Memory B cell (primary cell): ENCODE measurements at places on chromosomes 4 and X.

- no peak overlapping the region for H3K4me3 ChIP-seq
- H3K36me3 ChIP-seq, result no peaks in the 10 kb centered on the region
- H3K27me3 ChIP-seq, result peaks cover 10% of the 10 kb centered on the region
- no peak overlapping the region for H3K27ac ChIP-seq
- peaks cover 2% of the 10 kb centered on the region for H3K4me1 ChIP-seq
- no peak for DNase-seq
These were observed 110.2 kb upstream of the MYOZ2 start for GRCh38 chr4:119025420-119025819.

- no peak for DNase-seq
- no peaks in the 10 kb centered on the region for H3K36me3 ChIP-seq
- no peaks in the 10 kb centered on the region for H3K4me1 ChIP-seq
- no peaks in the 10 kb centered on the region for H3K27me3 ChIP-seq
These were observed 170.5 kb downstream of the CDS1 start for GRCh38 chr4:84753321-84753972.

GRCh38 chr4:101348995-101349800 lies 1.9 kb upstream of the PPP3CA start:
- no peaks in the 10 kb centered on the region for H3K27me3 ChIP-seq
- no peak for DNase-seq

GRCh38 chr4:37219990-37220389 lies 24.6 kb upstream of the NWD2 start:
- no peaks in the 10 kb centered on the region for H3K4me1 ChIP-seq
- H3K4me3 ChIP-seq, result no peak overlapping the region
- DNase-seq, result no peak
- H3K27ac ChIP-seq, result no peak overlapping the region
- no peaks in the 10 kb centered on the region for H3K27me3 ChIP-seq
- no peaks in the 10 kb centered on the region for H3K36me3 ChIP-seq

DNA sequence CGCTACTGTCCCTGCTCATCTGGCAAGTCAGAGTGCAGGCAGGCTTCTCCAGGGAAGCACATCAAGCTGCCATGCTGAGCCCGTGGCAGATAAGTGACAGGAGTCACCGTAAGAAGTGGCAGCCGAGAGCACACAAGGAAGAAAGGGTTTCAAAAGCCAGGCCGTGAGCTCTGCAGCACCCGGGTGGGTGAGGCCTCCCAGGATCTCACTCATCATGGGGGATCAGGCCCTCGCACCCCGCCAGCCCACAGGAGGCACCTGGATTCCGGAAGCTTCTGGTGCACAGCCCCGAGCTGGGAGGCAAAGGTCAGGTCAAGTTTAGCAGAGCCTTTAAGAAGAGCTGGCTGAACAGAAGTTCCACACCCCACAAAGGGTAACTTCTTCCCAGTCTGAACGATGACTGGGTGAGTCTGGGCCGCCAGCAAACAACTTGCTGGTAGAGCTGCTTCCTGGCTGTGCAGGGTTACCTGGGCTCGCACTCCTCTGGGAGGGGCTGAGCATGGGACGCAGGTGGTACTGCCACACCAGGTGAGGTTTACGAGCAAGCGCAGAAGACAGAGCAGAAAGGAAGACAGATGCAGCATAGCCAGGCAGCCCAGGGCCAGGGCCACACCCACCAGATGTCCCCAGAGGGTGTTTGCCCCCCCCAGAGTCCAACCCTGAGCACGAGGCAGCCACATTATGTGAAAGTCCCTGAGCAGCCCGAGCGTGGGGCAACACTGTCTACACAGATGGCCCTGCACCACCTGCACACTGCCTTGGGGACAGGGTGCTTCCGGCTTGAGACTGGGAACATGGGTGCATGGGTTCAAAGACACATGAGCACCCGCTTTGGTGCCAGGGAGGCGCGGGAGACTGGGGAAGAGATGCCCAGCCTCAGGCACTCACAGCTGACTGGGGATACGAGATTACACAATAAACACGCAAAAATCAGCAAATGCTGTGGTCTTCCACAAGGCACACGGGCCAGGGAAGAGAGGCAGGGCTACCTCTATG lies 7.7 kb downstream of the CCNQ start:
- DNase-seq, result peak; percentile 47
- peak overlapping the region; percentile 43 for H3K4me3 ChIP-seq
- peaks cover 19% of the 10 kb centered on the region for H3K4me1 ChIP-seq
- no peaks in the 10 kb centered on the region for H3K27me3 ChIP-seq

DNA sequence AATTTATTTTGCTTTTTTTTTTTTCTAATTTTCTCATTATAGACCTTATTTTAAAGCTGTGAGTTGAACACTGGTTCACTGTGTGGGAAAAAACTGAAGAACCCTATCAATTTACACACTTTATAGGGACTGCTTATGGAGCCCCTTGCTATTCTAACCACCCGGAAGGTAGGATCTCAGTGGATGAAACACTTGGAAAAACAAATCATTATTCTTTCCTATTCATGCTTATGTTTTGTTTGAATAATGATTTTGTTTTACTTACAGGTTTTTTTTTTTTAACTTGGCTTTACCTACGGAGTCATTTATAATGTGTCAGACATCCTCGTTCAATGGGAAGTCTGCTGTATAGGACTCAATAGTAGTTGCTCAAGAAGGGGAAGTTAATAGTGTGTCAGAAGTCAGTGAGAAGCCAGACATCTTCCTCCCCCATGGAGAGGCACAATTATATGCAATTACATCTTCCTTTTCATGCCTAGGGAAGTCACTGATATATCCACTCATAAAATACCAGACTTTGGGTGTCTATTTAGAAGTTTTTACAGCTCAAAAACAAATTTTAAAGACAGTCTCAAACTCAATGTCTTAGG lies 113.2 kb downstream of the ARSF start:
- no peaks in the 10 kb centered on the region for H3K4me1 ChIP-seq
- no peaks in the 10 kb centered on the region for H3K36me3 ChIP-seq
- DNase-seq, result no peak
- peaks cover 2% of the 10 kb centered on the region for H3K27me3 ChIP-seq

- H3K36me3 ChIP-seq, result no peaks in the 10 kb centered on the region
- no peak overlapping the region for H3K4me3 ChIP-seq
- H3K4me1 ChIP-seq, result no peaks in the 10 kb centered on the region
These were observed 64.1 kb upstream of the SCOC start for GRCh38 chr4:140309124-140309870.

DNA sequence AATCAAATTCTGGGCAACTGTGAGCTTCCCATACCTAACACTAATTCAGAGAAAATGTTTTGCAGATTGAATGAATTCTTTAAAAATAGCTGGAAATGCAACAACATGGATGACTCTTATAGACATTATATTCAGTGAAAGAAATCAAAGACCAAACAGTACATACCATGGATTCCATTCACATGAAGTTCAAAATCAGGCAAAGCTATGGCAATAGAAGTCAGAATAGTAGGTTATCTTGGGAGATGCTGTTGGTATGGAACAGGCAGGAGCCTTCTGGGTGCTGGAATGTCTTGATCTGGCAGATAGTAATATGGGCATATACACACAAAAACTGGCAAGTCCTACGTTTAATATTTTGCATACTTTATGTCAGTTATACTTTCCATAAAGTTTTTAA lies 25.5 kb upstream of the CBLL2 start:
- H3K27ac ChIP-seq, result no peak overlapping the region
- H3K4me3 ChIP-seq, result no peak overlapping the region
- no peak for DNase-seq
- H3K36me3 ChIP-seq, result no peaks in the 10 kb centered on the region
- no peaks in the 10 kb centered on the region for H3K27me3 ChIP-seq

DNA sequence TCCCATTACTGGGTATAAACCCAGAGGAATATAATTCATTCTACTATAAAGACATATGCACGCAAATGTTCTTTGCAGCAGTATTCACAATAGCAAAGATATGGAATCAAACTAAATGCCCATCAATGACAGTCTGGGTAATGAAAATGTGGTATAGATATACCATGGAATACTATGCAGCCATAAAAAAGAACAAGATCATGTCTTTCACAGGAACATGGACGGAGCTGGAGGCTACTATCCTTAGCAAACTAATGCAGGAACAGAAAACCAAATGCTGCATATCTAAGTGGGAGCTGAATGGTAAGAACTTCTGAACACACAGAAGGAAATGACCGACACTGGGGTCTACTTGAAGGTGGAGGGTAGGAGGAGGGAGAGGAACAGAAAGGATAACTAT lies 42.6 kb downstream of the LNX1 start:
- peaks cover 7% of the 10 kb centered on the region for H3K27me3 ChIP-seq
- H3K4me1 ChIP-seq, result no peaks in the 10 kb centered on the region
- H3K36me3 ChIP-seq, result no peaks in the 10 kb centered on the region
- H3K27ac ChIP-seq, result no peak overlapping the region

DNA sequence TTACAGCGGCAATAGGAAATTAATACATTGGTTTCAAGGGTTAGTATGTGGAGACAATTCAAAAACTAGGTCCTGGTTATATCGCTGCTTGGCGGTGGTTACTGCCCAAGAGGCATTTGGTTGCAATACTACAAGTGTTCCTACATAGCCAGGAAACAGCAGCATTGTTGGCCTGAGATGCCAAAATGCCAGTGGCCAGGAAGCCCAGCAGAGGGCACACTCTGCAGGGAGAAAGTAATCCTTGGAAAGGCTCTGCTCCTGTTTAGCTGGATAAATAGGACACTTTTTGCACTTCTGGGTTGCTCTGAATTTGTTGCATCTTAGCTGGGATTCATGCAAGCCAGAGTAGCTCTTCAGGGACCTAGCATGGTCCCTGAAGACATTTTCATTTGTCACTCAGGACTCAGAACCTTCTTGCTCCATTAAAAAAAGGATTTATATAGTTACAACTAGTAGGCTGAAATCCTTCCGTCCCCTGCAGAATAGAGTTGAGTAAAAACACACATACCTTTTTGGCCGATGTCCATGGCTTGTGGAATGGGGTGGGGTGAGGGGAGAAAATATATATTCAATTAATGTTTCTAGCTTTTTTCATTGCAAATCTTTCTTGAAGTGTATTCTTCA lies 8.1 kb upstream of the GPR119 start:
- no peaks in the 10 kb centered on the region for H3K36me3 ChIP-seq
- no peak overlapping the region for H3K4me3 ChIP-seq
- H3K27me3 ChIP-seq, result peaks cover 6% of the 10 kb centered on the region
- no peak overlapping the region for H3K27ac ChIP-seq

DNA sequence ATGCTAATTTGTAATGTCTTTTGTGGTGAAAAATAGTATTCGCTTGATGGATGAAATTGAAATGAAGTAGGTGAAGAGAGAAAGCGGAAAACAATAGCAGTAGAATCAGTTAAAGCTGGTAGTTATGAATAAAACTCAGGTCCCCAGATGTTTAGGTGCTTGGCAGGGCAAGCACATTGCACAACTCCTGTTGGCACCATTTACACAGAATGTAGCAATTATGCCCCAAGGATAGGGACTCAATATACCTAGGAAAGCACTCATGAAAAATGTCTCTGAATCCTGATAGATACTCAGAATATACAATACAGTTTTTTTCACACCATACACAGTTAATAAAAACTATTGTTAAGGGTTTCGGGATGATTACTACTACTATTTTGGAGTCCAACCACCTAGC lies 26.5 kb upstream of the GRIA3 start:
- no peak overlapping the region for H3K27ac ChIP-seq
- H3K27me3 ChIP-seq, result peaks cover 1% of the 10 kb centered on the region
- H3K4me3 ChIP-seq, result no peak overlapping the region
- no peak for DNase-seq
- H3K36me3 ChIP-seq, result peaks cover 1% of the 10 kb centered on the region
- H3K4me1 ChIP-seq, result no peaks in the 10 kb centered on the region

DNA sequence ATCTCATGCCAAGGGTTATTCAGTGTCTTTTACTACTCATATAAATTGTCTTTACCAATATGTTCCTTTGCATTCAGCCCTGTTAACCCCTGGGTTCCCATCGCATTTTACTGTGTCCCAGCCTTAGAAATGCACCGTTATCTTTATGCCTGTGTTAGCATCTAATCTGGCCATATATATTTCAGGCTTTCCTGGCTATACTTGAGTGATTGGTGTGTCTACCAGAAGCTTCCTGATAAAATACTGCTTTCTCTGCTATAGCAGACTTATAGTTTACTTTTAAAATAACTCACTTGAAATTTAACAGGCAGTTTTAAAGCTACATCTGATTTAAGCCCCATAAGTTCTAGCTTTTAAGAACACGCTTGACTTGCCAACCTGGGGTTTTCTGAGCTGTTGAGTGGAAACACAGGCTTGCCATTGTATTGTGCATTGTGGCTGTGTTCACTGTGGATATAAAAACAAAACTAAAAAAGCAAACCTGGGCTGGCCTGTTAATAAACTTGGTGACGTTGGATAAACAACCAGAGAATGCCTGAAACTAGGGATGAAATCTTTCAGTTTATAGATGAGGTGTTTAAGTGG lies 185.3 kb upstream of the TAPT1 start:
- no peak overlapping the region for H3K27ac ChIP-seq
- no peaks in the 10 kb centered on the region for H3K4me1 ChIP-seq
- no peak for DNase-seq

- H3K36me3 ChIP-seq, result peaks cover 15% of the 10 kb centered on the region
- H3K4me1 ChIP-seq, result peaks cover 7% of the 10 kb centered on the region
- no peaks in the 10 kb centered on the region for H3K27me3 ChIP-seq
- DNase-seq, result no peak
- H3K4me3 ChIP-seq, result no peak overlapping the region
- H3K27ac ChIP-seq, result peak overlapping the region; percentile 1
These were observed 67.4 kb downstream of the ZNF827 start for GRCh38 chr4:145871209-145871608.
